CD8-positive, alpha-beta memory T cell (primary cell): ENCODE measurements at places on chromosomes 2 and 18.

DNA sequence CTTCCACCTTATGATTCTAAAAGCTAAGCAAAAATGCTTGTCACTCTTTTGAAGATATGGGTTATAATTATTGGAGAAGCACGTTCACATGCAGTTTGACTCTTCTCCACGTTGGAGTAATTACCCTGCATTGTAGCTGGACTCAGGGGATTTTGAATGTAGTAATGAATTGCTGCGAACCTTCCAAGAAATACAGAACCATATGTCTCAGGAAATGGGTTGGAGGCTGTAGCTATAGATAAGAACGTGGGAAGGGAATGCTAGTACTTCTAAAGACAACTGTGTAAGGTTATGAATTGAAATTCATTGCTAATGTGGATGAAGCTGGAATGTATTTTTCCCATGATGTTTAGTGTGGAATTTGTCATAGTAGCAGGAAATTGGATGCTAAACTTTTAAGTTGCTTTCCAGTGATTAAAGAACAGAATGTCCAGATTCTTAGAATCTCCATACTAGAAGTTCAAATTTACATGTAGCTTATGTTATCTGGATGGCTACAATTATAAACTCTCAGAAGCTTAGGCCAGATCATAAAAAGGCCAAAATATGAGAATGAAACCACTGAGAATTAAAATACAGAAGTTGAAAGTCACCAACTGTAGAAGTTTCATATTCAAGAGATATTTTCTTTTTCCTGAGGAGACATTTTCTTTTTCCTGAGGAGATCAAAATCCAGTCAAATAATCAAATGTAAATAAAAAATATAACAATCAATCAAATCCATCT lies 27.3 kb upstream of the SPOPL start:
- no peak for DNase-seq

DNA sequence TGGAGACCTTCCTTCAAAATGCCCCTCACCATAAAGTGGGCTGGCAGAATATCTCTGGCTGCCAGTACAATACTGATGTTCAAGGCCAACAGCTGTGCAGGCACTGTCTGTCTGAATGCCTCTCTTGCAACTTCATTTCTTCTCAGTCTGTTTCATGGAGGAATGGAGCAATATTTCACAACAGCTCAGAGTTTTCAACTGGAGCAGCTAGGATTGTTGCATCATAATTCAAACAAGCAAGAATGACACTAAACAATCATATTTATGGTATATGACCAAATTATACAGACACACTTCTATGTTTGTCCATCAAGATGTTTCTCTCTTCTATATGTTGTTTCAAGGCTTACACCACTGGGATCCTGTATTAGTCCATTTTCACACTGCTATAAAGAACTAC lies 444.2 kb downstream of the LRATD1 start:
- DNase-seq = no peak

GRCh38 chr18:13893418-13893760 lies 21.9 kb downstream of the MC2R start:
- no peak for DNase-seq

GRCh38 chr2:60554074-60554645 lies 706 bp upstream of the BCL11A start:
- DNase-seq = no peak

DNA sequence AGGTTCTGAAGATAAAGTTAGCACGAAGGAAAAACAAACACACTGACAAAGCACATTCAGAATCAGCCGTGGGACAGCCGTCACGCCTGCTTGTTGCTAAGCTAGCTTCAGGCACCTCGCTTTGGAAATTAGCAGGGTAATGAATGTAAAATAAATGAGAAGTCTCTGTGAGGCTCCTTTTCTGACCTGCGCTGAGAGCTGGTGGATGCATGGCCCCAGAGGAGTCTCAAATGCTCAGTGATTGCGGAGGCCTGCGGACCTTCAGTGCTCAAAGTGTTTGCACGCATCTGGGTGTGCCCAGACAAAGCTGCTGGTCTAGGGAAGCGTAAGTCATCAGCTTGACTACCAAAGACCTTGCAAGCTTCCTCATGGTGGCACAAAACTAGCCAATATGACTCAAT lies 50.6 kb downstream of the CD8B2 start:
- no peak for DNase-seq

GRCh38 chr2:206855585-206856433 lies 83.5 kb upstream of the CPO start:
- no peak for DNase-seq

GRCh38 chr2:237512774-237513466 lies 25.9 kb downstream of the MLPH start:
- DNase-seq = peak; percentile 53

GRCh38 chr2:52022006-52022405 lies 990.1 kb upstream of the NRXN1 start:
- no peak for DNase-seq

- DNase-seq = no peak
These were observed 46.4 kb downstream of the ZNF521 start for GRCh38 chr18:25305584-25305983.

GRCh38 chr2:84458551-84459017 lies 496 bp downstream of the SUCLG1 start:
- DNase-seq = no peak

GRCh38 chr18:7617738-7618422 lies 50.8 kb downstream of the PTPRM start:
- no peak for DNase-seq

- DNase-seq = peak; percentile 9
These were observed 31.3 kb downstream of the LANCL1 start for GRCh38 chr2:210445116-210445707.

GRCh38 chr2:39160982-39161381 lies 40.1 kb upstream of the SOS1 start:
- DNase-seq = no peak
